C1 segment of cervical spinal cord (tissue), 14 donors: ENCODE measurements at places on chromosomes 5 and 9.

DNA sequence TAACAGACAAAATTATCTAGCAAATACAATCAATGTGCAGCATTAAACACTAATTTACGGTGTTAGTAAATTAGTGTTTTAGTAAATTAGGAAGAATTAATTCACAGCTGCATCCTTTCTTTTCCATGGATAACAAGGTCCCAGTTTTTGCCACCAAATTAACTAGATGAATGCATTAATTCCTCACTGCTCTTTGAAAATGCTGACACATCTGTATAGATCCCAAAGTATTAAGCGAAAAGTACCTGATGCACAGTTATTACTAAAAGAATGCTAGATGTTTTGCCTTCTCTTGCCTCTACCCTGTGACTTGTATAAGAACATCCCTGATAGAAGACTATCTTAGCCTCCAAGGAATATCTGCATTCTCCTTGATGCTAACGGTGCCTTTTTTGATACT lies 612.7 kb upstream of the DMAC1 start:
- no peak for DNase-seq

- no peak for DNase-seq
Observed at GRCh38 chr5:150077060-150077459, 9.3 kb downstream of the CSF1R start.

- DNase-seq, result no peak
Observed at GRCh38 chr9:122948313-122948712, 7.5 kb downstream of the RABGAP1 start.

DNA sequence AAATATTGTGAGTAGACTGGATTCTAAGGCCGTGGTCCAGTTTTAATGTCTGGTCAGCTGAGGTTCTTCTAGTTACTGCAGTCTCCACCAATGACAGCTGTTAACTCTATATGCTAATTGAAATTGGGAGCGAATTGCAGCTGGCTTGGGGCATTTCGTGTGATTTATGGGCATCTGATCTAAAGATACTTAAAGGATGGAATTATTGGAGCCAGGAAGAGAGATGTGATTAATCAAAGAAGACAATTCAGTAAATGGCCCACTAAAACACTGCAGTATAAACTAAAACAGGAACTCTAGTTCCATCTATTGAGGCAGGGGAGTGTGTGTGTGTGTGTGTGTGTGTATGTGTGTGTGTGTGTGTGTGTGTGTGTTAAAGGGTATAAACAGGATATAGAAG lies 157.5 kb upstream of the IQGAP2 start:
- DNase-seq, result no peak

GRCh38 chr9:110047955-110048402 lies 160.0 kb downstream of the C9orf152 start:
- DNase-seq, result no peak

DNA sequence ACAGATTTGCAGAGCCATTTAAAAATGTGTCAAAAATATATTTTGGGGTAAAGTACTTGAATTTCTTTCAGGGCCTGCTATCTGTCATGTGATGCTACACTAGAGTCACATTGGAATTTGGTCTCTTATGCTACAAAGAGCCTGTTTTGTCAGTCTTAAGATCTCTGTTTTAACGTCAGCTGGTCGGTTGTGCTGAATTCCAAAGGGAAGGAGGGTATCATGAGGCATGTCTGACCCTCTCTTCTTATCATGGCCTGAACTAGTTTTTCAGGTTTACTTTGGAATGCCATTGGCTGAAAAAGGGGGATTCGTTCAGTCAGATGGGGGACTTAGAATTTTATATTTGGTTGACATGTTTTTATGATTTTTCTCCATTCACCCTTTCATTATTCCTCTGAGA lies 290.6 kb downstream of the CD180 start:
- DNase-seq, result no peak

DNA sequence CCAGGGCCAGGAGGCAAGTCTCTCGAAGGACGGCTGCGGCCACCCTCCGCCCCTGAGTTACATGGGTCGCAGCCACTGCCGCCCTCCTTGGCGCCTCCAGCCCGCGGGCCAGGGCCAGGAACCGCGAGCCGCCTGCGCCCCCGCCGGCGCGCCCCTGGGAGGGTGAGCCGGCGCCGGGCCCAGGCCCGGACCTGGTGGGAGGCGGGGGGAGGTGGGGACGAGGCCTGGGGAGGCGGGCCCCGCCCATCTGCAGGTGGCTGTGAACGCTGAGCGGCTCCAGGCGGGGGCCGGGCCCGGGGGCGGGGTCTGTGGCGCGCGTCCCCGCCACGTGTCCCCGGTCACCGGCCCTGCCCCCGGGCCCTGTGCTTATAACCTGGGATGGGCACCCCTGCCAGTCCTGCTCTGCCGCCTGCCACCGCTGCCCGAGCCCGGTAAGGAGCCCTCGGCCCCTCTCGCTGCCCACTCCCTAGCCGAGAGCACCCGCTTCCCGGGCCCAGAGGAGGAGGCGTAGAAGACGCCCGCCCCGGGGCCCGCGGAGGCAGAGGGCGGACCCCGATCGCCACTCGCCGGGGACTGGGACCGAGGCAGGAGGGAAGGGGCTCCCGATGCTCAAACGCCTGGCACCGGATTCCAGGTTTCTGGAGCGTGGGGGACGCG lies at the start of gene ASS1:
Gene ASS1 (plus strand): TSS at position 397 of the 657 bp plus-strand sequence. CDS start 7,268 bp downstream, outside the sequence.
- no peak for DNase-seq

DNA sequence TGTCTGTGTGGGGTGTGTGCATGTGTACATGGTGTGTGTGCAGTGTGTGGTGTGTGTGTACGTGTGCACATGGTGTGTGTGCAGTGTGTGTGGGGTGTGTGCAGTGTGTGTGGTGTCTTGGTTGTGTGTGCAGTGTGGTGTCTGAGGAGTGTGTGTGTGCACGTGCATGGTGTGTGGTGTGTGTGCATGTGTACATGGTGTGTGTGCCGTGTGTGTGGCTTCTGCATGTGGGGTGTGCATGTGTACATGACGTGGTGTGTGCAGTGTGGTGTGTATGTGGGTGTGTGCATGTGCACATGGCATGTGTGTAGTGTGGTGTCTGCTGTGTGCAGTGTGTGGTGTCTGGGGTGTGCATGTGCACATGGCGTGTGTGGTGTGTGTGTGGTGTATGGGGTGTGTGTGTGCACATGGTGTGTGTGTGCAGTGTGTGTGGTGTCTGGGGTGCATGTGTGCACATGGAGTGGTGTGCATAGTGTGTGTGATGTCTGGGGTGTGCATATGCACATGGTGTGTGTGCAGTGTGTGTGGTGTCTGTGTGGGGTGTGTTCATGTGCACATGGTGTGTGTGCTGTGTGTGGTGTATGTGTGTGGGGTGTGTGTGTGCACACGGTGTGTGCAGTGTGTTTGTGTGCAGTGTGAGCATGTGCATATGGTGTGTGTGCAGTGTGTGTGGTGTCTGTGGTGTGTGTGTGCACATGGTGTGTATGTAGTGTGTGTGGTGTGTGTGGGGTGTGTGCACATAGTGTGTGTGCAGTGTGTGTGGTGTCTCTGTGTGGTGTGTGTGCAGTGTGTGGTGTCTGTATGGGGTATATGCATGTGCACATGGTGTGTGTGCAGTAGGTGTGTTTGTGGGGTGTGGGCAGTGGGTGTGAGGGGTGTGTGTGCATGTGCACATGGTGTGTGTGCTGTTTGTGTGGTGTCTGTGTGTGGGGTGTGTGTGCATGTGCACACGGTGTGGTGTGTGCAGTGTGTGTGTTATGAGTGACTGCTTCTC lies 40.6 kb upstream of the ZNG1F start:
- no peak for DNase-seq
